Stimulated activated CD8-positive, alpha-beta memory T cell treated with anti-CD3 and anti-CD28 coated beads, Interleukin-7, amount 100 ng/mL, for 1 hour (primary cell): ENCODE measurements at places on chromosomes 3 and 15.

DNA sequence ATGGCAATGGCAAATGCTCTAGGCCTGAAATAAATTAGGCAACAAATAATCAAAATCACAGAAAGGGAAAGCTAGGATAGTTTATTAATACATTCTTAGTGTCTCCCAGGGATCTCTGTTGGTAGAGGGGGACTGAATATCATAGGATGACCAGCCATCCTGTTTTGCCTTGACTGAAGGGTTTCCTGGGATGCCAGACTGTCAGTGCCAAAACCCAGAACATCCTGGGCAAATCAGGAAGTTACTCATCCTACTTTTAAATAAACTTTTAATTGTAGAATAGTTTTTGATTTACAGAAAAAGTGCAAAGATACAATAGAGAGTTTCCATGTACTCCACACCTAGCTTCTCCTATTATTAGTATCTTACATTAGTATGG, 21.8 kb upstream of the SIAH2 start:
- no peak for DNase-seq

- DNase-seq = no peak
Measured at GRCh38 chr3:113240841-113241240, 29.5 kb downstream of the BOC start.

DNA sequence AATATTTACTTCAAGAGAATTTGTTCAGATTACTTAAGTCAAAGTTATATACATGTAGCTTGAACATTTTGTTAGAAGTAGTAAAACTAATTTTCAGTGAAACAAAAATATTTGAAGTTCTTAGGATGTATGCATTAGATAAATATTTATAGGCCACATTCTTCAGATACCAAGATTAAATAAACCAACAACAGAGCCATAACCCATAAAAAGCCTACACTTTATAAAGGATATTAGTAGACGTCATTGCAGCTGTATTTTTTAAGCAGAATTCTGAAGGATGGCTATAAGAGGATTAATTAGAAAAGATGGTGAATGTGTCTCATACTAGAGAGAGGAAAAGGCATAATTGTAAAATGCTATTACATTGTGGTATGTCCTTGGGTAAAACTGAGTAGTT, 449.7 kb upstream of the ALCAM start:
- no peak for DNase-seq

GRCh38 chr15:93424131-93424530, 335.1 kb upstream of the RGMA start:
- DNase-seq = no peak

DNA sequence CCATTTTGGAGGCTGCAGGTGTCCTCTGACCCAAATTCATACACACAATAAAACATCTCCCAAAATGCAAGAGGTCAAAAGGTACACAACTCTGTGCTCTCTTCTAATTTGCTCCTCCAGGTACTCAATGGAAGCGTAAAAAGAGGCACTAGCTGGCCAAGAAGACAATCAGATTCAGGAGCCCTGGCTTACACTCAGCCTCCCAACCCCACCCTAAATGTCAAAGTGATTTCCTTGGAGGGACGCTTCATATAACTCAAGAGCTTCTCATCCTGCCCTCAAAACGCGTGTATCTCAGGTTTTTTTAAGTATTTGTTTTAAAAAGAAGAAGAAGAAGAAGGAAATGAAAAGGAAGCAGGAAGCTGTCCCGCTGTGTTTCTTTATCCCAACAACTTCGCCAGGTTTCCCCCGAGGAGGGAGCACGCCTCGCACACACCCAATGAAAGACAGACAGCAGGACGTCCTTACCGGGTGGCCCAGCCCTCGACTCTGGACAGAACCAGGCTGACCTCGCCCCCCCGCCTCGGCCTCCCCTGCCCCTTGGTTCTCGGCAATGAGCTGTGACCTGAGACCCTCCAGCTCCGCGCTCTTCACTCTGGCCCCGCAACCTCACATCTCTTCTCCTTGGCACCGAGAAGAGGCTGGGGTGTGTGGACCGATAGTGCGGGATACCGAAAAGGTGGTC, 620.7 kb upstream of the ZNF385D start:
- no peak for DNase-seq

DNA sequence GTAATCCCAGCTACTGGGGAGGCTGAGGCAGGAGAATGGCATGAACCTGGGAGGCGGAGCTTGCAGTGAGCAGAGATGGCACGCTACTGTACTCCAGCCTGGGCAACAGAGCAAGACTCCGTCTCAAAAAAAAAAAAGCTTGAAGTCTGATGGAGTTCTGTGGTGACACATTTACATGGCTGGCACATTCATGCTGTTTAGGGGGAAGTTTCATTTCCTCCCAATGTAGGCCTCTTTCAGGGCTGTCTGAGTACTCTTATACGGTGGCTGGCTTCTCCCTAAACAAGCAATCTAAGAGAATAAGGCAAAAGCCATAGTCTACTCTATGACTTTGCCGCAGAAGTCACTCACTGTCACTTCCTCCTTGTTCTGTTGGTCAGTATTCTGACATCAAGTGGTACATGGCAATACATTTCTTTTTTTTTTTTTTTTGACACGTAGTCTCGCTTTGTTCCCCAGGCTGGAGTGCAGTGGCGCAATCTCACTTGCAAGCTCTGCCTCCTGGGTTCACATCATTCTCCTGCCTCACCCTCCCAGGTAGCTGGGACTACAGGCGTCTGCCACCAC, 41.2 kb downstream of the OIP5 start:
- DNase-seq = no peak

GRCh38 chr15:81093961-81094360, 40.1 kb upstream of the CFAP161 start:
- DNase-seq = no peak

- no peak for DNase-seq
Measured at GRCh38 chr15:25712192-25712960, 150.8 kb downstream of the ATP10A start.

GRCh38 chr3:12541625-12542024, 3.7 kb downstream of the MKRN2OS start:
- DNase-seq = no peak

GRCh38 chr3:61864886-61865285, 303.5 kb downstream of the PTPRG start:
- no peak for DNase-seq

DNA sequence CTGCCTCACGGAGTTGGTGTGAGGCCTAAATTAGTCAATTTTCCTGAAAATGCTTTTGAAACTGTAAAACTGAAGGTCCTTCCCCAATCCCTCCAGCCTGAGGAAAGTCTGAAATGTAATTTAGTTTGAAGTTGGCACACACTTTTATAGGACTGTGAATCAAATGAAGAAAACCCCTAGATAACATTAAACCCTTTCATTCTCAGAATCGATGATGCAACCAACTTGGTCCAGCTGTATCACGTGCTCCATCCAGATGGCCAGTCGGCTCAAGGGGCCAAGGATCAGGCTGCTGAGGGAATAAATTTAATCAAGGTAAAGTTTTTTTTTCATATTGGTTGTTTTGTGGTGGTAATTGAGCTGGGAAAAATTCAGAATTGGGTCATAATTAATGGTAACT, 11.7 kb downstream of the MRPS22 start:
- no peak for DNase-seq

GRCh38 chr3:107916171-107916570, 174.7 kb downstream of the CD47 start:
- no peak for DNase-seq

GRCh38 chr15:74174219-74174957, 878 bp downstream of the ISLR start:
- DNase-seq = no peak

DNA sequence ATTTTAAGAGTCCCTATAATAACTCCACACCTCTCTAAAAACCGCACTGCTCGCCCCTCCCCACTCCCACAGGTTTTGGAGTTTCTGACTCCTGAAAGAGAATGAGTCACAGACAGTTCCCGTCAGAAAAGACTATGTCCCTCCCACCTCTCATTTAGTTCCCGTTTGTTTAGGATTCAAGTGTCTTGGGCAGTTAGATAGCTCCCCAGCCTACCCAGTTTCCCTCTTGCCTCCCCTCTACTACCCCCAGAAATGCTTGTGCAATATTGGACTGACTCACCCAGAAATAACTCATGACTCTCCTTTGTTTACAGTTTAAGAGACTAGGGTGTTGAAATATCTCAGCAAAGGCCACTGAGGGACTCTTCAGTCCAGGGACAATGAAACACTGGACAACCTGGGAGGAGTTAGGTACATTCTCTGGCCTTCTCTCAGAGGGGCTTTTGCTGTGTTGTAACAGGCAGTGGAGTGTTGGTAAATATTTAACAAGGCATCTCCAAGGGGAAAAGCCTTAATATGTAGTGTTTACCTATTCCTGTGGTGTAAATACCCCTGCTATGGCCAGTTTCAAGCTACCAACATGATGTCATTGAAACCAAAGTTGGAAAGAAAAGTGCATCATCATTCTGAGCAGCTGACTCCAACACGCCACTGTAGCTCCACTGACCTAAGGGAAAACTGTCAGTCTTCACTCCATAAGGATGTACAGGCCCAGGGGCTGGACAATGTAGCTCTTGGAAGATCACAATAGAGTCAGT, 96.1 kb upstream of the CHD2 start:
- DNase-seq = no peak

DNA sequence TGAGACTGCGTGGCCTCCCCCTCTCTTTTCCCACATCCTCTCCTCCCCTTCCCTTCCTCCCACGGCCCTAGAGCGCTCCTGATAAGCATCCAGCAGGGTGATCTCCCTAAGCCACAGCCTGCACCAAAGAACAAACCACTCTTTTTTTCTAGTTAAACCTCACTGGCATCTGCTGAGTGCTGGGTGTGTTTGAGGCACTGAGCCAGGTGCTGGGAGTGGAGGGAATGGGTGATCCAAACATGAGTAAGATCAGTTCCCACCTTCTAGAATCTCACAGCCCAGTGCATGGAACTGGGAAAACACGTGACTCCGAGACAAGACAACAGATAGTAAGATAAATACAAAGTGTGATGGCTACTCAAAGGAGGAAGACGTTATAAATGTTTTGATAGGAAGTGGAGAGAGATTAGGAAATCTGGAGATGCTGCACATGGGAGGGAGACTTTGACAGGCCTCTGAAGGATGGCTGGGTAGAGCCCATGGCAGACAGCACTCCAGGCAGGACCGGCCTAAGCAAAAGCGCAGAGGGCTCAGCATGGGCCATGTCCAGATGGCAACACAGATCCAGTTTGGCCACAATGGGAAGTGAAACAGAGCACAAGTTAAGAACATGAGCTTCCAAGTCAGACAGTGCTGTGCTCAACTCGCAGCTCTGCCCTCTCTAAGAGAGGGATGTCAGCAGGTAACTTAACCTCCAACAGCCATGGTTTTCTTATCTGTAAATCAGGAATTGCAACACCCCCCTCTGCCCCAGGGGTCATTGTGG, 55.6 kb downstream of the CCR3 start:
- DNase-seq = no peak
